ENCODE measurements at places on chromosomes 2 and 18.

DNA sequence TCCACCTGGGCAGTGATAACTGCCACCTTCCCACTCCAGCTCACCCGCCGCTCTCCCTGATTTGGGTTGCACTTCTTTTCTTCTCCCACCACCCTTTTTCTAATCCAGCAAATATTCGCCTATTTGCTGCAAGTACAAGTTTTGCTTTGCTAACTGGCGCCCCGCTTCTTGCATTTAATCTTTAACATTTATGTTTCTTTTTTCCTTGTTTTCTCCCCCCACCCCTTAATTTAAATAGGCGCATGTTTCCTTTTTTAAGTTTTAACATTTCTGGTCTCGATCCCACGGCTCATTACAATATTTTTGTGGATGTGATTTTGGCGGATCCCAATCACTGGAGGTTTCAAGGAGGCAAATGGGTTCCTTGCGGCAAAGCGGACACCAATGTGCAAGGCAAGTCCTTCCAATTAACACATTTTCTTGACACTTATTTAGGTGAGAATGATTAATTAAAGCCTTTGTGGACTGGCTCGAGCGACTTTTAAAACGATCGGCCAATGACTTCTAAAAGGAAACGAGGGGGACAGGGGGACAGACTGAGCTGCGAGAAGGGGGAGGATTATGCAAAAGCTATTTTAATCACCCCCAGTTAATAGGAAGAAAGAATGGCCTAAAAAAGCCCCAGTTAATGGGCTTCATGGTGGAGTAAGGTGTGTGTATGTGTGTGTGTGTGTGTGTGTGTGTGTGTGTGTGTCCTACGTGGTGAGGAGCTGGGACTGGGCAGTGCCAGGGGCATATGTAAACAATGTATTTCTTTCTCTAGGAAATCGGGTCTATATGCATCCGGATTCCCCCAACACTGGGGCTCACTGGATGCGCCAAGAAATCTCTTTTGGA lies 1.6 kb downstream of the TBR1 start:
- no peak for DNase-seq

DNA sequence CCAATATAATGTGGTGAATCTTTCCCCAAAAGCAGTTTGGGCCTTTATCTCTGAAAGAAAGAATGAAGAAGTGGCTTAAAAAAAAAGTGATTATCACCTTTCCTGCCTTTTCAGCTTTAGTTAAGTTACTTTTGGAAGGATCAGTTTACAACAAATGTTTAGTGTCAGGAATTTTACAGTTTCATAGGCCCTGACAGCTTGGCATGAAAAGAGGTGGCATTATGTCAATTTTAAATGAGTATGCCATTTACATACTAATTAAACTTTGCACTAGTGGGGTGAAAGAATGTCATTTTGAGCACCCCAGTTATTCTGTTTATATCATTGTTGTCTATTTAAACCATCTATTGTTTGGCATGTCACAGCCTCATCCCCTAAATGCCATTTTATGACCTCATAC lies 763.5 kb upstream of the FANCL start:
- DNase-seq = no peak

- peak; percentile 45 for DNase-seq
These were observed 79.8 kb downstream of the MGAT5 start for GRCh38 chr2:134333646-134334189.

- no peak for DNase-seq
These were observed 255.5 kb downstream of the ETAA1 start for GRCh38 chr2:67652679-67653078.

- DNase-seq = no peak
These were observed 41.8 kb downstream of the CERKL start for GRCh38 chr2:181614874-181615638.
